HuH-7 (cell line): ENCODE measurements at places on chromosomes 12 and 14.

- DNase-seq = no peak
Measured at GRCh38 chr14:32497248-32497647, 168.2 kb downstream of the AKAP6 start.

DNA sequence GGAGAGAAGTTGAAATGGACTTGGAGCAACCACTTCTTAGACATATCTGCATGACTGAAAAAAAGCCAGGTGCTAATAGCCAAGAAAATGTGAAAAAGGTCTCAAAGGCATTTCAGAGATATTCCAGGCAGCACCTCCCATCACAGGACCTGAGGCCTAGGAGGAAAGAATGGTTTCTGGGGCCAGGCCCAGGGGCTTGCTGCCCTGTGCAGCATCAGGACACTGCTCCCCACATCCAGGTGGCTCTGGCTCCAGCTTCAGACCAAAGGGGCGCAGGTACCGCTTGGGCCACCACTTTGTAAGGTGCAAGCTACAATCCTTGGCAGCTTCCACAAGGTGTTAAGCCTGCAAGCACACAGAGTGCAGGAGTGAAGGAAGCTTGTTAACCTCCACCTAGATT lies 114.3 kb downstream of the PIK3C2G start:
- DNase-seq = no peak

DNA sequence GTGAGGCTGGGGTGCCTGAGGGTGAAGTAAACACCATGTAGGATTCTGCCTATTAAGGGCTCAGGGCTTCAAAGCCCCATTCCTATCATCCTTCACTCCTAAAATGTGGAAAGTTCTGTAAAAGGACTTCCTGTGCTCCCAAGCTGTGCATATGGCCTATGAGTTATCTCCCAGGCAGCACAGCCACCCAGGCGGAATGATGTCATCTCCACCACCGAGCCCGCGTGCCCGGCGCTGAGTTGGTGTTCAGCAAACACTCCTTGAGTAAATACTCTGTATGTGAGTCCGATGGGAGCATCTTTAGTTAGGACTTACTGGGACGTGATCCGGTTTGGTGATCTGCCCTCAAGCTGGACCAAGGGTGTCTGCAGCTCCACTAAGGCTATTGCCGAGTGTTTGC lies 437.3 kb downstream of the MED13L start:
- no peak for DNase-seq

DNA sequence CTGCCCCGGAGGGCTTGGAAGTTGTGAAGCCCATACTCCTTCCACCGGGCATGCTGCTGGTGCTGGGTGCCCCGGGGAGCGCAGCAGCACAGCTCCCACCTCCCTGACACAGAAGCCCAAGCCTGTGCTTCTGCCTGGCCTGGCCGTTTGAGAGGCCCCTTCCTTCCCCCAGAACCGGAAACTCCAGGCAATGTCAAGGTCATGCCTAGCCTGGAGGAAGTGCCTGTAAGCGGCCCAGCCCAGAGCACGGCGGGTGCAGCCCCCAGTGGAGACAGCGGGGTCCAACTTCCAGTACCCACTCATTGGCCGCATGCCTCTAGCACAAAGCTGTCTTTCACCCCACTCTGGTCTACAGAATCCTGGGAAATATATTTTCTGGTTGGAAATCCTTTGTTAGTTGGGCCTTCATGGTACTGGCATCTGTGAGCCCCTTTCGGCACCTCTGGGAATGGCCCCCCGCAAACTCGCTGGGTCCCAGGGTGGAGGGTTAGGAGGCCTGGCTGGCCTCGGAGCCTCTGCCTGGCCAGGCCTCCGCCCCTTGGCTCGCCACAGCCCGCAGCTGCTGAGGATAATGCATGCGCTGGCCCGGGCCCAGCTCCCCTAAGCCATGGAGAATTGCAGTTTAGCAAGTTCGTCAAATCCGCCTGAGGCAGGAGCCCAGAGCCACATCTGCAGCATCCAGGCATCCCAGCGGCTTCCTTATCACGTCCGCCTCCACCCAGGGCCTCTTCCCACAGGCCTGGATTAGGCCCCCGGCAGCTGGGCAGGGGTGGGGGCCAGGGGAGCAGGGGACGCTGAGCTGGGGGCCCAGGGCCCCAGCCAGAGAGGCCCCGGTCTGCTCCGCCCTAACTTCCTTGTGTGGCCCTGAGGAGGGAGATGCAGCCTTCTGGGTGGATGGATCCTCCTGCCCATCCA lies 48.9 kb upstream of the DLK1 start:
- no peak for DNase-seq
